Tibial nerve (tissue), 4 donors: ENCODE measurements at places on chromosomes 16 and 17.

GRCh38 chr17:58995247-58995940 is 111.3 kb downstream of the TRIM37 start:
- H3K4me1 ChIP-seq = no peaks in the 10 kb centered on the region
- no peak overlapping the region for H3K4me3 ChIP-seq
- no peak overlapping the region for H3K27ac ChIP-seq
- DNase-seq = no peak
- peaks cover 20% of the 10 kb centered on the region for H3K36me3 ChIP-seq
- no peaks in the 10 kb centered on the region for H3K27me3 ChIP-seq

- no peaks in the 10 kb centered on the region for H3K36me3 ChIP-seq
- H3K4me1 ChIP-seq = no peaks in the 10 kb centered on the region
- no peak overlapping the region for H3K27ac ChIP-seq
Observed at GRCh38 chr16:62130101-62130500, 93.9 kb upstream of the CDH8 start.

DNA sequence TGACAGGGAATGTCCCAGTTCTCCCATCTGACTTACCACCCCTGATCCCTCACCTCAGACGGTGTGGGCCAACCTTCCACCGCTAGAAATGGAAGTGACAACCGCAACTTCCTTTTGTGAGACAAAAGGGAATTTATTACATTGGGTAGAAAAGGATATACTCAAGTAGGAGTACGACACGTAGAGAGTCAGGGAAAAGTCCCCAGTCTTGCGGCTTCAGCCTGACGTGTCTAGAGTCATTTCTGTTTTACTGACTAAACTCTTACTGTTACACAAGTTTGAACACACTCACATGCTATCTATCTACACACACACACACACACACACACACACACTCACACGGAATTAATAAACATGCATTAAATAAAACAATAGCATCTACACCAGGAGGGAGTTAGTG is 178.9 kb downstream of the COPRS start:
- H3K36me3 ChIP-seq = no peaks in the 10 kb centered on the region
- no peaks in the 10 kb centered on the region for H3K27me3 ChIP-seq
- H3K27ac ChIP-seq = no peak overlapping the region
- DNase-seq = no peak

GRCh38 chr17:27339836-27340550 is 46.1 kb downstream of the WSB1 start:
- H3K27me3 ChIP-seq = no peaks in the 10 kb centered on the region
- no peaks in the 10 kb centered on the region for H3K4me1 ChIP-seq
- DNase-seq = no peak
- H3K36me3 ChIP-seq = peaks cover 6% of the 10 kb centered on the region
- H3K27ac ChIP-seq = no peak overlapping the region

DNA sequence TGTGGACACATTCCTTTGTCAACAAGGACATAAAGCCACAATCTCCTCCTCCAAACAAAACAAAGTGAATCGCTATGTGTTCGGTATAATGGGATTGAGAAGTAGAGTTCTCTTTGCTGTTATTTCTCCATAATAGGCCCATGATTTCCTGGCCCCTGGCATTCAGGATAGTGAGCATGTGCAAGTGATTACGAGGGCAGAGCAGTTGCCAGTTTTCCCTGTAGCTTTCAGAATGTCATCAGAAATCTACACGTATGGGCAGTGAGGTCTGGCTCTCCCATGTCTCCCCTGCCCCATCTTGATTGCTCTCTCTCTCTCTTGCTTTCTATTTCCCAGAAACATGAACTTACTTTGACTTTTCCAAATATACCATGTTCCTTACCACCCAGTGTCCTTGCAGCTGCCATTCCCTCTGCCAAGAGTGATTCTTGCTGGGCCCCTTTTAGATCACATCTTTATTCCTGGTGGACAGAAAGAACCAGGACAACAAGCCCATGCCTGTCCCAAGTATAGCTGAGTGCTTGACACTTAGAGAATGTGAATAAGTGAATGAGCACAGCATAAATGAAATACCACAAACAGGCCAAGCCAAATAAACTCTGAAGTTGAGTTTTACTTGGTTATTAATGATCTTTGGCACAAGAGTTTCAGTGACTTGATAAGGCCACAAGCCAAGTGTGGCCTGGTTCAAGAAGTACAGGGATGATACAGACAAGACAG is 273.1 kb downstream of the CDH13 start:
- H3K4me1 ChIP-seq = no peaks in the 10 kb centered on the region
- no peak overlapping the region for H3K27ac ChIP-seq
- no peaks in the 10 kb centered on the region for H3K36me3 ChIP-seq
- DNase-seq = no peak

DNA sequence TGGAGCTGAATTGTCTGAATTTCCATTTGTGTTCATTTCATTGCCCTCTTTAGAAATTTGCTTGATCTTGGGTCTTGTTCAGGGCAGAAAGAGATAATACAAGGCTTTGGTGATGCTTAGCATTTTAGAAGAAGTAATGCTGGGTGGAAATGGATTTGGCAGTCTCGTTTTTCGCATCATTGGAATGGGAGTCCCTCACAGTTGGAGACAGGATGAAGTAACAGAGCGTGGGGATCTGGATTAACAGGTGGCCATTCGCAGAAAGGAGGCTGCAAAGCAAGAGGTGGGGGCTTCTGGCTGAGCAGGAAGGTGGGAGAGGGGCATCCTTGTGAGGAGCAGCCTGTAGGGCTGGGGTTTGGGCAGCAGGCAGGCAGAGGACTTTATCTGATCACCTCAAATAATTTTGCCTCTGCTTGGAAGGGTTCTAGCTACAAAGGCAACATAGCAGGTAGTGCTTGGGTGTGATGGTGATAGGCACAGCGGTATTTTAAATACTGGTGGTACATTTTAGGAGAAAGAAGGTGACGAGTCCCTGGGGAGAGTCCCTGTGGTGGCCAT is 17.0 kb downstream of the KSR1 start:
- H3K4me3 ChIP-seq = no peak overlapping the region
- H3K4me1 ChIP-seq = peaks cover 81% of the 10 kb centered on the region
- no peaks in the 10 kb centered on the region for H3K36me3 ChIP-seq
- no peak for DNase-seq
- H3K27ac ChIP-seq = peak overlapping the region; percentile 43
- H3K27me3 ChIP-seq = no peaks in the 10 kb centered on the region

DNA sequence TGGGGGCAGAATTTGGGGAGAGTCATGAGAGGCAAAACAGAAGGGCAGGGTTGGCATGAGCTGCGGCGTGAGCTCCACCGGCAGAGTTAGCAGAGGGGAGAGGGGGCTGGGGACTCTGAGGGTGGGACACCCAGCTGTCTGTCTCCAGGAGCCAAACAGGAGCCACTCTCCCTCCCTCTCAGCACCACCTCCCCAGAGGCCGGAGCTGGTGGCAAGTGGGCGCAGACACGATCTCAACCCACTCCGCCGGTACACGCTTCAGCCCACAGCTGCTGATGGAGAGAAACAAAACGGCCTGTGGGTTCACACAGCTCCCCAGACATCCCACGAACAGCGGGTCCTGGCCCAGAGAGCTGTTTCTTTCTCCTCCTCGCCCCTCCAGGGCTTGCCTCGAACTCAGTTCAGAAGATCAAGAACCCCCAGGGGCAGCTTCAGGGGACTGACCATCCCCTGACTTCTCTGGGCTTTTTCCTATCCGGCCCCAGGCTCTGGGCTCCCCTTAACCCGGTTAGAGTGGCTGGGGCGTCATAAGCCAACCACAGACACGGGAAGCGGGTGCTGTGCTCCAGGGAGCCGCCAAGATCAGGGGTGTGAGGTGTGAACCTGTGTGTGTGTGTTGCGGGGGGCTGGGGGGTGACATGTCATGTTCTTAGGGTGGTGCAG is 7.6 kb downstream of the RHBDF2 start:
- DNase-seq = no peak
- H3K27ac ChIP-seq = peak overlapping the region; percentile 93
- no peaks in the 10 kb centered on the region for H3K27me3 ChIP-seq
- peak overlapping the region; percentile 23 for H3K4me3 ChIP-seq
- H3K36me3 ChIP-seq = no peaks in the 10 kb centered on the region

DNA sequence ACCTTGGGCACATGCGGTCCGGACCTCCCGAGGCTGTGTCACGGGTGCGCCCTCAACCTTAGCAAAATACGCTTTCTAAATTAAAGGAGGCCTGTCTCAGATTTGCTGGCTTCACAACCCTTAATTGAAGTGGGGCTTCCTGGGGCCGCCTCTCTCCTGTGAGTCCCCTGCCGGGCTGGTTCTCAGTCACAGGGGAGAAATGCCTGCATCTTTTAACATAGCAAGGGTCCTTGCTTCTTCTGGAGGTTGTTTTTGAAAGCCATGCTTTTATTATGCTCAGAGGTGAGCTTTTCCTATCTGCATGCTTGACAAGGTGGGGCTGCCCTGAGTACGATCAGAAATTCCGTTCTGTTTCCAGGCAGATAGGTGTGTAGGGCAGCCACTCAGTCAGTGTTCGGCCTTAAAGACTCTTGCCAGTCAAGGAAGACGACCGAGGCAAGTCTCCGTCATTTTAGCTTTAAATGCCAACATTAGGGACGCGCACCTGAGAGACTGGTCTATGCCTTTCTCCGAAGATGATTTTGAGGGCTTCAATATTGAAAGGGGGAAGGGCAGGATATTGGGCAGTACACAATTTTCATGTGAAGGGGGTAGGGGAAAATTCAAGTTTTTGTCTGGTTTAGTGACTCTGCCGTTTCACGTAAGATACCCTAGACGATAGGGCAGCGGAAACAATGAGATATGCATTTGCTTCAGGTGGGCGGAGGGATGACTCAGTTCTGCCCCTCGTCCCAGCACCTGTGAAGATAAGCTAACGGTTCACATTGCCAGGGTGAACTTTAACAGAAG is 5.5 kb upstream of the SLC7A5 start:
- peaks cover 8% of the 10 kb centered on the region for H3K4me1 ChIP-seq
- no peaks in the 10 kb centered on the region for H3K36me3 ChIP-seq
- no peak for DNase-seq
- no peak overlapping the region for H3K27ac ChIP-seq

DNA sequence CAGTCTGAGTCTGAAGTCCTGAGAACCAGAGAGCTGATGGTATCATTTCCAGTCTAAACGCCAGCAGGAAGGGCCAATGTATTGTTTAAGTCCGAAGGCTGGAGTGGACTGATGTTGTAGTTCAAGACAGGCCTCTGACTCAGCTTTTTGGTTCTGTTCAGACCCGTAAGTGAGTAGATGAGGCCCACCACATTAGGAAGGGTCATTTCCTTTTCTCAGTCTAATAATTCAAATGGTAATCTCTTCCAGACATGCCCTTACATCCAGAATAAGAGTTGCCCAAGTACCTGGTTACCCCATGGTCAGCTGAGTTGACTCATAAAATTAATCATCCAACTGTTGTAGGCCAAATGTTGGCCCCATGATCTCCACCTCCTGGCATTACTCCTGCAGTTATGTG is 442.6 kb upstream of the HSBP1 start:
- no peak overlapping the region for H3K4me3 ChIP-seq
- H3K27me3 ChIP-seq = no peaks in the 10 kb centered on the region
- H3K4me1 ChIP-seq = no peaks in the 10 kb centered on the region
- no peaks in the 10 kb centered on the region for H3K36me3 ChIP-seq
- no peak for DNase-seq
- H3K27ac ChIP-seq = no peak overlapping the region

DNA sequence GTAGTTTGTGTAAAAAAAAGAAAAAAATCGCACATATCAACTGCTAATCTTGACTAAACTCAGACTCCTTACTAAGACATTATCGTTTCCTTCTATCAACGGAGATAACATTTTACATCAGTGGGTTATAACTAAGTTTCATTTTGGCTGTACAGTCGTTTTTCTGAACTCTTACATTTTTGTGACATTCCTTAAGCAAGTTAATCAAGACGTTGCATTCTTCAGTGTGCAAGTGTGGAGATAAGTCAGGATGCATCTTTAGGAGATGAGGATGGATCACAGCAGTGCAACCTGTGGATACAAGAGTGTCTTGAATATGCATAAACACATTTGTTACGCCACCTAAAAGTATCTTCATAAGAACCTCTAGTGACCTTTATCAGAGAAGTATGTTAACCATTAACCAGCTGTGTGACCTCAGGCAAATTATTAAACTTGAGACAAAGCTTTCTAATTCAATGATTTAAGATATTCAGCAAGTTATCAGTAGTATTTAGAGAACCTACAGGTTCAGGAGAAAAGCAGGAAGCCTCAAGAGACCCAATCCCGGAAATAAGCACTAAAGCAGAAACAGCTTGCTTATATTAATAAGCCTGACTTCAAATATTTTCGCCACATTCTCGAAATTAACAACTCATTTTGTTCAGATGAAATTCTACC is 9.4 kb downstream of the CMC2 start:
- DNase-seq = no peak
- H3K36me3 ChIP-seq = no peaks in the 10 kb centered on the region
- no peak overlapping the region for H3K27ac ChIP-seq
- no peaks in the 10 kb centered on the region for H3K27me3 ChIP-seq

- H3K27me3 ChIP-seq = no peaks in the 10 kb centered on the region
- no peaks in the 10 kb centered on the region for H3K4me1 ChIP-seq
- no peak overlapping the region for H3K4me3 ChIP-seq
- H3K27ac ChIP-seq = no peak overlapping the region
- H3K36me3 ChIP-seq = no peaks in the 10 kb centered on the region
Observed at GRCh38 chr17:6104956-6105648, 34.9 kb downstream of the WSCD1 start.
